Foreskin keratinocyte (primary cell): ENCODE measurements at places on chromosomes 7 and 10. TPM values are rescaled to one million over a fixed set of nuclear protein-coding genes. Genes with fewer than 3 reads are reported as not detected.

Gene TSPAN33
- 1.6 and 4.5 TPM in 2 replicates for polyA plus RNA-seq

Gene HOXA4
- polyA plus RNA-seq = 1.3 and 2.3 TPM in 2 replicates

Gene GNAT3
- not detected in 2 replicates for polyA plus RNA-seq

Gene LHPP
- 21.0 and 23.3 TPM in 2 replicates for polyA plus RNA-seq

Gene CDC14C
- polyA plus RNA-seq = not detected in 2 replicates

Gene BTBD16
- polyA plus RNA-seq = 0.55 and 0.68 TPM in 2 replicates

Gene POLR2J2
- polyA plus RNA-seq = 0.35 and 2.9 TPM in 2 replicates

Gene C10orf67
- 0.02 and 0.18 TPM in 2 replicates for polyA plus RNA-seq

DNA sequence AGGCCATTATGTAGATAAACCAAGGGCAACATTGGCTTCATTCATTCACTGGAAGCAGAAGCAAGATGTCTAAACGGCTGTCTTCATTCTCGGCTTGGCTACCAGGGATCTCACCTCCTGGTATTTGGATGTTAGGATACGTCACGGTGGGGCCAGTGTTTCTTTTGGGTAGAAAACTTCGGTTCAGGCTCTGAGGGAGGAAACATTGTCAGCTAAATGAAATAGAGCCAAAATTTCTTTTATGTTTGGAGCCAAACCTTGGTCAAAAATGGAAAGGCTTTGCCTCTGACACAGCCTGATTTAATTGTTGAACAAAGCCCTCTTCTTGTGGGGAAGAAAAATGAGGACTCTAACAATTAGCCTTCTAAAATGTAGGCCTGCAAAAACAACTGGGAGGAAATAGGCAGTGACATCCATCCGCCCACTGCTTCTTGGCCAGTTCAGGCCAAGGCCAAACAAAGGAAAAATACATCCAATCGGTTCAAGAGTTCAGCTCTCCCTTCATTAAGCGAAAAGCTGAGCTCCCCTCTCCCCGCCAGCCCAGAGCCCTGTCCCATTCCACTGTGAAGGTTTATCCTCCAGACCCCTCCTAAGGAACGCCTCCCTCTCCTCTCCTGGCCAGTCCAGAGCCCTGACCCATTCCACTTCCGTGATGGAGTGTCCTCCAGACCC lies 44.4 kb downstream of the PFKFB3 start:
- no peak for DNase-seq

- DNase-seq = peak; percentile 56
Observed at GRCh38 chr7:5425507-5426225, 2.0 kb upstream of the TNRC18 start.

GRCh38 chr10:22427890-22428571 lies 82.7 kb downstream of the SPAG6 start:
- peak; percentile 91 for DNase-seq

- DNase-seq = no peak
Observed at GRCh38 chr7:40447345-40447744, 312.5 kb downstream of the SUGCT start.

GRCh38 chr7:43058271-43059066 lies 54.0 kb upstream of the HECW1 start:
- no peak for DNase-seq

- DNase-seq = no peak
Observed at GRCh38 chr7:134469622-134470021, 10.7 kb upstream of the AKR1B1 start.

DNA sequence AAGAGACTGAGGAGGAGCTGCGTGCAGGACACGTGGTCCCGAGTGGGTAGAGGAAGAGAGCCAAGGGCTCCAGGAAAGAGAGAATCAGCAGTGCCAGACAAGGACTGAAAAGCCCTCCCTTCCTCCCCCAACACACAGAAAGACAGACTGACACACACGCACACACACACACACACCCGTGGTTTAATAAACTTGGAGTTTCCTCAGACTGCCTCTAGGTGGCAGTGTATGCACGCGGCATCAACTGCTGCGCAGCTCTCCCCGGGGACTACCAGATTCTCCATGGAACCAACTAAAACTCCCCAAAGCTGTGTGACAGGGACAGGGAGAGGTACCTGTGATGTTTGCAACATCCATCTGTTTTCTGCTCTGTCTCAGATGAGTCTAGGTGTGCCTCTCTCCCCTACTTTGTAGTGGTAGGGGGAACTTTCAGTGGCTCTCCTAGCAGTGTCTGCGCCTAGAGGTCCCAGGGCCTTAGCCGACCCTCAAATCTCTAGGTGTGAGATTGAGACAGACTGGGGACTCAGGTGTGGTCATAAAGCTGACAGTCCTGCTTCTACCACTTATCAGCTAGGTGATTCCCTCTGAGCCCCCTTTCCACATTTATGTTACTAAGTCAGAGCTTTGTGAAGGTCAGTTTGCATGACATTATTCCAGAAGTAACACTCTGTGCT lies 9.3 kb upstream of the TSPAN14 start:
- DNase-seq = no peak

DNA sequence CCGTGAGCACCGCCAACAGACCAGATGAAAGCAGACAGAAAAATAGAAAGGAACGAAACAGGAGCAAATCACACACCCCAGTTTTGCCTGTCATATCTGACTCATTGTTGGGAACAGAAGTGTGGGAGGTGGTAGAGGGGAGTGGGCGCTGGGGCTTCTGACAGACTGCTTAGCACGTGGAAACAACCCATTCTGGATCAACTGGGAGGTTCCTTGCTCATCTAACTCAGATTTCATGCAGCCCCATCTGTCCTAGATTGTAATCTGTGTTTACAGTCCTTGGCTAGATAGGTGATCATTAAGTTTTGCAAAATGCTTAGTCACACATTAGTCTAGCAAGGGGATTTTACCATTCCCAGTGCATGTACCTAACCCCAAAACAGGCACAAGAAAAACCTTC lies 154.1 kb downstream of the NRP1 start:
- no peak for DNase-seq
